GM04504 (cell line): ENCODE measurements at places on chromosomes 7 and 10.

DNA sequence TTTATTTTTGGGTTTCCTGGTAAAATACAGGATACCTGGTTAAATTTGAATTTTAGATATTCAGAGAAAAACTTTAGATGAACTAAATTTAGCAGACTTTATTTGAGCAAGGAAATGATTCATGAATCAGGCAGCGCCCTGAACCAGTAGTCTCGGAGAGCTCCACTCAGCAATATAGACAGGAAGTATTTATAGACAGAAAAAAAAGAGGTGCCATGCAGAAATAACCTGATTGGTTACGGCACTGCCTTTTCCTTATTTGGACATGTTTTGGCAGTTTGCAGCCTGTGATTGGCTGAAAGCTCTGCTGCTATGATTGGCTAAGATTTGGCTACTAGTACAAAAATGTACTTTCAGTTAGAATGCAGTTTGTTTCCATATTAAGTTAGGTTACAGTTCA is 198.3 kb upstream of the DKK1 start:
- no peak for DNase-seq

DNA sequence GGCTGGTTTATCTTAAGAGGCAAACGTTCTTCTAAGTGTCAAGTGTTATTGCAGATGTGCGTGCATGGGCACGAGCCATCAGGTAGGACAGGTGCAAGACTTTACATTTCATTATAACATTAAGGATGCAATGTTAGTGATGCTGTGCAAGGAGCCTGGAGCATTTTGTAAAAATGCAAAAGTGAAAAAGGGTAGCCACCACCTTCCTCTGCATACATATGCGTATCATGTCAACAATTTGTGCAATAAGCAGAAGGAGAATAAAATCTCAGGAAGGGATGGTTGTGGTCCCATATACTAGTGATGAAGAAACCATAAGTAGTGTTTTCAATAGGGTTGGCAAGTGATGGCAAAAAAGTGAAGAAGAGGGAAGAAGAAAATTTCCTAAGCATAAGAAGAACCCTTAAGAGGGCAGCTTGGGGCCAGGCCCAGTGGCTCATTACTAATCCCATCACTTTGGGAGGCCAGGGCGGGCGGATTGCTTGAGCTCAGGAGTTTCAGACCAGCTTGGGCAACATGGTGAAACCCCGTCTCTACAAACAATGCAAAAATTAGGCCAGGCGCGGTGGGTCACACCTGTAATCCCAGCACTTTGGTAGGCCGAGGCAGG is 7.5 kb downstream of the PIK3AP1 start:
- no peak for DNase-seq

- no peak for DNase-seq
Measured at GRCh38 chr10:131577786-131578471, 266.4 kb upstream of the TCERG1L start.

DNA sequence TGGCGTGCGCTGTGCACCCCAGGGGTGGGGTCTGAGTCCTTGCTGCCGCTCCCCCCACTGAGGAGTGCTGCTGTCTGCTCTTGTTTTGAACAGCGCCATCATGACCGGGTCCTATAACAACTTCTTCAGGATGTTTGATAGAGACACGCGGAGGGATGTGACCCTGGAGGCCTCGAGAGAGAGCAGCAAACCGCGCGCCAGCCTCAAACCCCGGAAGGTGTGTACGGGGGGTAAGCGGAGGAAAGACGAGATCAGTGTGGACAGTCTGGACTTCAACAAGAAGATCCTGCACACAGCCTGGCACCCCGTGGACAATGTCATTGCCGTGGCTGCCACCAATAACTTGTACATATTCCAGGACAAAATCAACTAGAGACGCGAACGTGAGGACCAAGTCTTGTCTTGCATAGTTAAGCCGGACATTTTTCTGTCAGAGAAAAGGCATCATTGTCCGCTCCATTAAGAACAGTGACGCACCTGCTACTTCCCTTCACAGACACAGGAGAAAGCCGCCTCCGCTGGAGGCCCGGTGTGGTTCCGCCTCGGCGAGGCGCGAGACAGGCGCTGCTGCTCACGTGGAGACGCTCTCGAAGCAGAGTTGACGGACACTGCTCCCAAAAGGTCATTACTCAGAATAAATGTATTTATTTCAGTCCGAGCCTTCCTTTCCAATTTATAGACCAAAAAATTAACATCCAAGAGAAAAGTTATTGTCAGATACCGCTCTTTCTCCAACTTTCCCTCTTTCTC is 26.0 kb downstream of the BNIP3 start:
- no peak for DNase-seq

GRCh38 chr7:142319970-142320369 is 62.1 kb upstream of the PRSS58 start:
- no peak for DNase-seq

- no peak for DNase-seq
Measured at GRCh38 chr7:82263920-82264782, 179.4 kb downstream of the CACNA2D1 start.

GRCh38 chr7:7829667-7830066 is 111.3 kb upstream of the RPA3 start:
- no peak for DNase-seq

DNA sequence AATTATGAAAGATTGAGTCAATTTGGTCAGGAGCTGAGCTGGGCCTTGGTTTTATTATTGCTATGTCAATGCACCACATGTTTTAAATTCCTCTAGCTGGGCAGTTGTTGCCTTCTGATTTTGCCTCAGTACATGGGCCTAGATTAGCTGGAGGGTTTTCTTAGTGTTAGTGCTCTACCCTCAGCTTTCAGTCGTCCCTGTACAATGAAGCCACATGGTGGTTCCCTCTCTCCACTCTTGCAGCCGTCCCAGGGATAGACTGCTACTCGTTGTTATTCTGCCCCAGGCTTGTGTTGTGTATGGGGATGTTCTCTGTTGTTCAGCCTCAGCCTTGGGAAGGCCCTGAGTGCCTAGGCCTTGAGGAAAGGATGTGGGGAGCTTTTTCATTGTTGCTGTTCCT is 37.0 kb downstream of the NHLRC2 start:
- no peak for DNase-seq

DNA sequence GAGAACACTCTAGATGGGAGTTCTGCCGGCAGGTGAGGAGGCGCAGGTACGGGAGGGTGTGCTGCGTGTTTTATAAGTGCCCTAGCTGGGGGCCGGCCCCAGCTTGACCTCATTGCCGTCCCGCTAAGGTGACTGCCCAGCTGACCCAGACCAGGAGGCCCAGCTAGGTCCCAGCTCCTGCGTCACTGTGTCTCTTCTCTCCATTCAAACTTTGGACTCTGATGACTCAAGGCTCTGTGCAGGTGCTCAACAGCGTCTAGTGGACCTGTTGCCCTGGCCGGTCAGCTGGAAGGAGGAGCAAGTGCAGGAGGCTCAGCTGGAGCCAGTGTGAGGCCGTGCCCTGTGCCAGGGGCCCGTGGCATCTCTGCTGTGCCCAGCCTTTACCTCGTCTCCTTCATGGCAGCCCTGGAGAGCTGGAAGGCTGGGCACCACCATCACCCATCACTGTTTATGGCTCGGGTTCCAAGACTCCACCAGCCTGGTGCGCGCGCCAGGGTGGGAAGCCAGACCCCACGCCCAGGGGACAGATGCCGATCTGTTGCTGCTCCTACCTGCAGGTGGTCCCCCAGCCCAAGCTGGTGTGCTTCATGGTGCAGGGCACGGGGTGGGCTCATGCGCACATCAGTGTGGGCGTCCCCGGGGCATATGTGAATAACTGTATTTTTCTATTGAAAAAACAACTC is 14.6 kb downstream of the LHPP start:
- no peak for DNase-seq

DNA sequence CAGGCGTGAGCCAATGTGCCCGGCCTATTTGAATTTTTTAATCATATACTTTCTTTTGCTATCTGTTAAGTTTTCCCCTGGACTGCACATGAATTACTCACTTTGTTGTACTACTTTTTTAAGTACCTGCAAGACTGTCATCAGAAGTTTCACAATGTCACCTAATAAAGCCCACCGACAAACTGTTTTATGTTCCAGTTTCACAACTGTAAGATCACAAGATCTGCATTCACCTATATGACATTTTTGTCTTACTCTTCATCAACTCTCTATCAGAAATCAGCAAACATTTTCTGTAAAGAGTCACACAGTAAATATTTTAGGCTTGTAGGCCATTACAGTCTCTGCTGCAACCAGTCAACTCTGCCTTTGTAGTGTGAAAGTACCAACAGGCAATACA is 88.5 kb downstream of the ZNF33B start:
- no peak for DNase-seq

DNA sequence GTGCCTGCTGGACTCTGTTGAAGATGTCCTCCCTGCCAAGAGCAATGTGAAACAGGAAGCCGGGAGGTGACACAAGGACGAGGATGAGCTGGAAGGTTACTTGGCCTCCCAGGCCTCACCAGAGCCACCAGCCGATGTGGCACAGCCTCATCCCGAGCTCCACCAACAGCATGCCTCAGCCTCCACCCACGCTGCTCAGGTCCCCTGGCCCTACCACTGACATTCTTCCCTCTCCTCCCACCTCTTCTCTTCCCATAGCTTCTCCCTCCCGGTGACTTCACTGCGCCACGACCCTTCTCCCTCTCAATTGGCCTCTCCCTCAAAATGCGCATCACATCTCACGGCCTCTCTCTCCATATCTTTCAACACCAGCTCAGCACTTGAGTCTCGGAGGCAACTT is 249.9 kb downstream of the SKAP2 start:
- no peak for DNase-seq

DNA sequence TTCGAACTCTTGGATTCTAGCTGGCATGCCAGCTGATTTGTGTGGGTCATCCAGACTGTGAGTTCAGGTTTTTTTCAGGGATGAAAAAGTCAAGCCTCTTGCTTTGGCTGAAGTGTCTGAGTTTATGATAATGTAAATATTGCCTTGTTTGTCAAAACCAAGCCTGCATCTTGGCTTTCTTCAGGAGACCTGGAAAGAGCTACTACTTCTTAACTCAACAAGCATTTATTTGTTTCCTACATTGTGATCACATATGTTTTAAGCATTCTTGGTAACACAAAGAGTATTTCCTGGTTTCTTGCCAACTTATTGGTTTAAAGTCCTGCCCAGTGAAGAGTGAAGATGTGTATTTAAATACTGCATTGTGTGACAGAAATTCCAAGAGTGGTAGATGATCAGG is 407.1 kb downstream of the LRMDA start:
- DNase-seq, result no peak

GRCh38 chr7:30285536-30286284 is 1.3 kb downstream of the ZNRF2 start:
- DNase-seq, result no peak

GRCh38 chr10:6102128-6102527 is 13.3 kb downstream of the RBM17 start:
- DNase-seq, result no peak

- DNase-seq, result peak; percentile 48
Measured at GRCh38 chr7:21616091-21616490, 73.3 kb downstream of the DNAH11 start.

DNA sequence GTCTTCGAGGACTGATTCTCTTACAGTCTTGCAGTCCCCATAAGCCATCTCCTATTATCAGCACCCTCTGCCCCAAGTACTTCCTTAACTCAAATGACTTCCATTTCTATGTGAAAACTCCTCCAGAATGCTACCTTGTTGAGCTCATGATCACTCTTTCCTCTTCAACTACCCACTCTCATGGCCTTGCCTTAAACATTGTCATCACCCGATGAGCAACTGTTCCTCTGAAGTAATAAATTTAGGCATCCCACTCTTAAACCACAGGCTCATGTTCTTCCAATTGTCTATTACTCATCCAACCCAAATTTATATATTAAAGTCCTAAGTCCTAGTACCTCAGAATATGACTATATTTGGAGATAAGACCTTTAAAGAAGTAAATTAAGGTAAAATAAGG is 152.9 kb downstream of the C1GALT1 start:
- DNase-seq, result no peak

GRCh38 chr7:83201355-83201754 is 38.7 kb upstream of the PCLO start:
- no peak for DNase-seq

DNA sequence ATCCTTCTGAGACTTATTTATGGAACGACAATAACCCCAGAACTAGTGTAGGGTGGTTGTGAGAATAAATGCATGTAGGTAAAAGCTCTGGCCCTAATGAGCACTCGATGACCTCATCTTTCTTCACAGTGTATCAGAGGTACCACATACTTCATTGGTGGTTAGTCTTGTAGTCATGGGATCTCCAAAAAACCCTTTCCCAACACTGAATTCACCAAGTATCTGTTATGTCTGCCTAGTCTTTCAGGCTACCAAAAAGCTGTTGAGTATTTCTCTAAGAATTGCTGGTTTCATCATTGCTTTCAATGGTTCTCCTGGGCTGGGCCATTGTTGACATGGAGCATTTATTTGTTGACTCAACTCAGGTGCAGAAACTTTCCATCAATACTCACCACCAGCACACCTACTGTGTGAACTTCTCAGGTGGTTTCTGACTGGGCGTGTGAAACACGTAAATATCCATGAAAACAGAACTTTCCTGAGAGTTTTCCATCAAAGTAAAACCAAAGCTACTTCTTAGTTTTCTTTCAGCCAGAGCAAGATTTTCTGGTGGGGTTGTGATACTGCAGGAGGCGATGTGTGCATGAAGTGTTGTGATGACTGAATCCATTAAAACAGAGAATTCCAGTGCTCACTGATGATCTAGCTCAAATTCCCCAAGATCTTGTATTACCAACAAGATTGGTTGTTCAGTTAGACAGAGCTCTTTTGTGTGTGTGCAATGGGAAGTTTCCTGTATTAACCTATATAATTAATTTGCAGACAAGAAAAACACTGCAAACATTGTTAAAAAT is 51.4 kb upstream of the SLC35B4 start:
- DNase-seq, result no peak

DNA sequence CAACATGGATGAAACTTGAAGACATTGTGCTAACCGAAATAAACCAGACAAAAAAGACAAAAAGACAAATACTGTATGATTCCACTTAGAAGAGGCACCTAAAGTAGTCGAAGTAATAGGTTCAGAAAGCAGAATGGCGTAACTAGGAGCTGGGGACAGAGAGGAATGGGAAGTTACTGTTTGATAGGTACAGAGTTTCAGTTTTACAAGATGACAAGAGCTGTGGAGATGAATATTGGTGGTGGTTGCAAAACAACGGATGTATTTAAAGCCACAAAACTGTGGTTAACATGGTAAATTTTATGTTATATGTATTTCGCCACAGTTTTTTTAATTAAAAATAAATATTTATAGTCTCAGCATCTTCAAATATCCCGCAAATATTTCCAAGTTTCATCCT is 64.1 kb upstream of the DIP2C start:
- no peak for DNase-seq

GRCh38 chr7:21948887-21949540 is 3.3 kb upstream of the CDCA7L start:
- DNase-seq, result no peak

- DNase-seq, result peak; percentile 8
Measured at GRCh38 chr7:28408105-28408959, 4.0 kb upstream of the CREB5 start.

GRCh38 chr7:50531928-50532327 is 33.3 kb downstream of the DDC start:
- no peak for DNase-seq

- DNase-seq, result no peak
Measured at GRCh38 chr7:96315125-96315512, 6.8 kb downstream of the SLC25A13 start.
